ENCODE measurements at places on chromosomes 3 and 15.

DNA sequence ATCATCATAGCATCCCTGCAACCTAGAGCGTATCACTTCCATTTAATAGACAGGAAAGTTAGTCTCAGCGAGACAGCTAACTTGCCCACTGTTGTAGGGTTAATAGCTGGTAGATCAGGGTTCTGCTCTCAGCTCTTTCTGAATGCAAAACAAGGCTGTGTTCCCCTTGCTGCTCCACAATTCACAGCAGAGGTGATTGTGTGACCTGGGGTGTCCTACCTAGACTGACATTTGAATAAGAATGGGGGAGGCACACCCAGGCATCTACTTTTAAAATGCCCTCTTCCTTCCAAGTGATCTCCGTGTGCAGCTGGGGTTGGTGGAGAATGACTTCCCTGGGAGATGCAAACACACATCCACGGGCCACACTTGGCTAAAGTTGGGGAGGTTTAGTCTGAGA lies 43.0 kb upstream of the CACNA2D3 start:
- DNase-seq = no peak

DNA sequence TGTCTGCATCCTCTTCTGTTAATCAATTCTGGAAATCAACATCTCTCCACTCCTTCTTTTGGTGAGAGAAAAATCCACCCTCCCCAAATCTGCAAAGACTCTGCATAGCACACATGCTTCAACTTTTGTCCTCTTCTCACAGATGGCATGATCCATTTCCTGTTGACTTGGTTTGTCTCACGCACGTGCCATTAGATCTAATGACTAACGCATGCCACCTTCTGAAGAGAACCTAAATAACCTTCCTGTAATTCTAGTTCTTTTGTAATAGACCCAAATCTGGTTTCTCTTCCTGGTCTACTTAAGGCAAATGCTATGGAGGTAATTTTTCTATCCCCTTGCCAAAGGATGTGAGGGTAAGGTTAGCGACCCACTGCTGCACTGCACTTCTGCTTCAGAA lies 51.0 kb upstream of the ATOSA start:
- DNase-seq = no peak

GRCh38 chr15:51240066-51240465 lies 98.3 kb downstream of the CYP19A1 start:
- no peak for DNase-seq

GRCh38 chr3:170542704-170543103 lies 43.2 kb downstream of the SLC7A14 start:
- DNase-seq = no peak

DNA sequence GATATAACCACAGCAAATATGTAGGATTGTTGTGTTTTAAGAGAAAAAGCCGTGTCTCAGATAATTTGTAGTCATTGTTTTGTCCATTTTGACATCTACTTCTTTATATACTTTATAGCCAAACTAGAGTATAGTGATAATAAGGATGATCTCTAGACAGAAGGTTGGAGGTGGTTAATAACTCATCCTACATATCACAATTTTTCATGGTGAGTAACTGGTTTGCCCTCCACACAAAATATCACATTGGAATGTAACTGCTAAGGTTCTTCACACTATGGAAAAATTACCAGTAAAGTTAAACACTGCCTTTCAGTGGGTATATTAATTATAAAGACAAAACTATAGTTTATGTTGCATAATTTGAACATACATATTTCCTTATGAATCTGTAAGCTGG lies 380.7 kb downstream of the LPP start:
- DNase-seq = no peak

GRCh38 chr3:177633671-177634207 lies 436.5 kb upstream of the TBL1XR1 start:
- no peak for DNase-seq

GRCh38 chr15:74391582-74392450 lies 24.4 kb upstream of the CYP11A1 start:
- no peak for DNase-seq
